Stimulated activated CD8-positive, alpha-beta memory T cell treated with anti-CD3 and anti-CD28 coated beads, Interleukin-7, amount 100 ng/mL, for 4 hours (primary cell): ENCODE measurements at places on chromosomes 4 and X.

DNA sequence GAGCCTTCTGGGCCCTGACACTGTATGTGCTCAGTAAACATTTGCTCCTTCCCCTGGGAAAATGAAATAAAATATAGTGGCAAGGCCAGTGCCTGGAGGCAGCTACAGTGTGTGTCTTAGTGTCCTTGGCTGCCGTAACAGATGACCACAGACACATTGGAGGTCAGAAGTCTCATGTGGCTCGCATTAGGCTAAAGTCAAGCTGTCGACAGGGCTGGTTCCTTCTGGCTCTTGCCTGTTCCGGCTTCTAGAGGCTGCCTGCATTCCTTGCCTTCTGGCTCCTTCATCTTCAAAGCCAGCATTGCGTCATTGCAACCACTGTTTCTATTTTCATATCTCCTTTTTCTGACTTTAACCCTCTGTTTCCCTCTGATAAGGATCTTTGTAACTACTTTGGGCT is 83.6 kb upstream of the STX18 start:
- no peak for DNase-seq

DNA sequence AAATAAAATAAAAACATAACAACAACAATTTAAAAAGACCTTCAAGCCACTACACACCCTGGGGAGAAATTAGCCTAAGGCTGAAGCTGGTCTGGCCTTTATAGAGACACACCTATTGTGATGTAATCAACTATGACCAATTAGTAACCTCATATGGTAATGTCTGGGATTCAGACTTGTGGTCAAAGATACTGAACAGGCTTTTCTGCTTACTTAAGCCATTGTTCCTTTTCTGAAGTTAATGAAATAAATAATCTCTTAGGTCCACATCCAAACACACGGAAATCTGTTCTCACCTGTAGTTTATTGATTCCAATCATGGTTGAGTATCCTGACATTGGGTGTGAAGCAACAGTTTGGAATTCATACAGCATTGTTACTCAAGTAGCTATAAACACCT is 152.5 kb downstream of the PLS3 start:
- DNase-seq = no peak

GRCh38 chr4:16227462-16227868 is 1.2 kb upstream of the TAPT1 start:
- DNase-seq = no peak

DNA sequence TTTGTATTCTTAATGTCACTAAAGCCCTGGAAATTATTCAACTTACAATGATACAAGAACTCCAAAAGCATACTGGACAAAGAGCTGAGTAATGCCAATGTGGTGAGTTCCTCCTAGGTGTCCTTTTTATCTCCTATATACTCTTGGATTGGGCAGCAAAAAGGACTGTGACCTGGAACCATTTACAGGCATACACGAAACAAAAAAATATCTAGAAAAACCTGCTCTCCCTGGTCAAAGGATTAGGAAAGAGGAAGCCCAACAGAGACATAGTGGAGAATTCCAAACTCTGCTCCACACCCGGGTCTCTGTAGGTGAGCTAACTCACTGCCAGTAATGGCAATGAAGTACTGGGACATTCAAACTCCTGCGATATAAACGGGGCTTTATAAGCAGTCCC is 25.3 kb downstream of the SULT1B1 start:
- DNase-seq = no peak

- no peak for DNase-seq
Measured at GRCh38 chr4:122705009-122705408, 27.5 kb upstream of the BBS12 start.

DNA sequence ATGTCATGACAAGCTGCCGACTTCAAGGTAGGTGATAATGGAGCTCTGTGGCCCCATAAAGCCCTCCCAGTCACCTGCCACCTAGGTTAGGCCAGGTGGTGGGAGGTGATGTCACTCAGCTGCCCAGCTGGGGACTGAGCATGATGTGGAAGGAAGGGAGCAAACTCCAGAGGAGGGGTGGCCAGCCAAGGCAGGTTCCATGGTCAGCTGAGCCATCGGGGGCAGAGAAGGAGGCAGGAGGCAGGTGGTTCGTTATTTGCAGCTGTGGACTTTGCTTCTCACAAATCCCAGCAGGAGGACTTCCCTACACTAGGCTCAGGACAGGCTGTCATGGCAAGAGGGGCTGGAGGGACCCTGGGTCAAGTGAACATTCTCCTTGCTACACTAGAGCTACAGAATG is 2.1 kb downstream of the CCDC120 start:
- no peak for DNase-seq

DNA sequence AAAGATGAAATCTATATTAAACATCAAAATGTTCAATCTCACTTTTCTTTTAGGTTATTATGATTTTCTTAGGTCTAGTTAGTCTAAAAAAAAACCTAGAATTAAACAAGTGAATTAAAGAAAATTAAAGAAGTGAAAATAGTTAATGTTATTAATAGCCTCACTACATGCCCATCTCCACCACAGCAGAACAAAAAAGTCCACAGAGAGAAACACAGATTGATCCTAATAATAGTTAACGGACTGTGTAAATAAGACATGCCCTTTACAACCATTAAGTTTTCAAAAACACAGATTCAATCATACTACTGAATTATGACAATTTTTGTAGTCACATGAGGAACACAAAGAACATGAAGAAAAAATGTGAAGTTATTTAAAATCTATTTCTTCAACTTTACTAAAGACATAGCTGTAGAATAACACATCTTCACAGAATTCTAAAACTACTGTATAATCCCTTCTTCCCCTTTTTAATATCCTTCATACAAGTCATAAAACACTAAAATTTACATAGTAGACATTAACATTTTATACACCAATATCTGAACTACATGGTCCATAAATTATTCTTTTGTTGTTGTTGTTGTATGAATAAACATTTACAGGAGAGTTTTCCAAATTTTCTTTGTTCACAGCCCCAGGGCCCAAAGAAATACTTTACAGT is 15.3 kb downstream of the HELQ start:
- DNase-seq = no peak

DNA sequence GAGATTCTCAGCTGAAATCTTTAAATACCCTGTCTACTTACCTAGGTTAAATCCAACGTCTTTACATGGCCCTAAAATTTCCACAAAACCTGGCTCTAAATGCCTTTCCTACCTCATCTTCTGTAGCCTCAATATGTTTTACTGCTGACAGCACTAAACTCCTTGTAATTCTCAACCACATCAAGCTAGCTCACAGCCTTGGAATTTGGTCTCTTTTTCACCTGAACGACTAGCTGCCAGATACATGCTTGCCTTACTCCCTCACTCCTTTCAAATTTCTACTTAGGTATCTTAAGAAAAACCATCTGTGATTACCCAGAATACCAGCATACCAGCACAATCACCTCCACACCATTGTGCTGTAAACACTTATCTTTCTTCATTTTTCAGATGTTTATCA is 635.6 kb upstream of the PCDH10 start:
- DNase-seq = no peak

GRCh38 chr4:158139086-158139485 is 33.7 kb downstream of the GASK1B start:
- DNase-seq = no peak

DNA sequence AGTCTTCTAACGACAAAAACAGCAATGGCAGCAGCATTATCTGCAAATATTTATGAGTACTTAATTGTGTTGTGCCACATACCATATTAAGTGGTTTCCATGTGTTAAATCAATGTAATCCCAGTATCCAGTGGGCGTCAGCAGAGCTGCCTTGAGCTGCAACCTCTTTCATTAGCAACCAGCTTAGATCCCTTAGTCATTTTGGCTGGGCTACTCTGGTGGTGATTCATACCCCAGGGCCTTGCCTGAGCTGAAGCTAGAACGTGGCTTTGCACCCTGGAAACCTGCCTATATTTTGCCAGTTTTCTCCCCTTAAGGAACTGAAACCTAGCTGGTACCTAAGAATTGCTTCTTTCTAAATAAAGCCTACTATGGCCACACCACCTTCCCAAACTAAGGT is 474.3 kb upstream of the FTHL17 start:
- DNase-seq = no peak

- DNase-seq = no peak
Measured at GRCh38 chr4:20248155-20248558, 3.5 kb upstream of the SLIT2 start.

DNA sequence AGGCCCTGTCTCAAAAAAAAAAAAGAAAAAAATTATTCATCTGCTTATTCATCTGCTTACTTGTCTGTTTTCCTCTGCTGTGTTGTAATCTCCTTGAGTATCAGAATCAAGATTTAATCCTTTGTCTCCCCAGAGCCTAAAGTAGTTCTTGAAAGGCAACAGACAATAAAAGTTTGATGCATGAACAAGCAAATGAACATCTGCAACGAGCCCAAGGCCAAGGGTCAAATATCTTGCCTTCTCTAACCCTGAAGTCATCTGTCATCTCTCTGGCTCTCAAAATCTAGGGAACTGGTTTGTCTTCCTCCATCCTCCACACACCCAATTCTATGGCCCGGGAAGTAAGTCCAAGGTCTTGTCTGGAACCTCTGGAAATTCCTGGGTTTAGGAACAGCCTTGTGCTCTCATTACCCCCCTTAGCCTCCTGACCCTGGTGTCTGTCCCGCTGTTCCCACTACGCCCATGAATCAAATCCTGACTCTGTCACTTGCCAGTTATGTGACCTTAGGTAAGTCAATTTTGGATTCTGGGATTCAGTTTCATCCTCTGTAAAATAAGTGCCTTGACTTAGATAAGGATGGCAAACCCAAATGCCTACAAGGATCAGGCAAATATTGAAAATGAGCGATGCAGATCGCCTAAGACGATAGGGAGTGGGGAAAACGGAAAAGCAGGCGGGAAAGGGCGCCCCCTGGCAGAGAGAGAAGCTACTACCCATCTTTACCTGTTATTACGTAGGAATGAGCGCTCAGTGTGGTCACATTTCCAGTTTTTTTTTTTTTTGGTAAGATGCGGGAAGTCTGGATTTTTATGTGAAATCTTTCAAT is 102.7 kb upstream of the DHX15 start:
- no peak for DNase-seq

DNA sequence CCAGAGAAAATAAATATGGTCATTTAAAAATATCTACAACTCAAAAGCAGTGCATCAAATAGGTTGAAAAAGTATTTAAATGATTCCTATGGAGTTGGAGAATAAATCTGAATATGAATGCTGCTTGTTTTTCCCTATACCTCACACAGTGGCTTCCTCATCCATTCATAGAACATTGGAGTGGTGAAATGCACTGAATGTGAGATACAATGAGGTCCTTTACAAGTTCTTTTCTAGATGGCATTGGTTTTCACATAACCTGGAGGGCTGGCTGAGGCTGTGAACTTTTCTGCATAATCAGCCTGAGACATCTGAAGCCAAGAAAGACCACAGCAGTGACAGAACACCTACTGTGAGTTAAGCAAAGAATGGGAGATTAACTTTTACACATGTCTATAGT is 279.1 kb upstream of the NRK start:
- DNase-seq = no peak

DNA sequence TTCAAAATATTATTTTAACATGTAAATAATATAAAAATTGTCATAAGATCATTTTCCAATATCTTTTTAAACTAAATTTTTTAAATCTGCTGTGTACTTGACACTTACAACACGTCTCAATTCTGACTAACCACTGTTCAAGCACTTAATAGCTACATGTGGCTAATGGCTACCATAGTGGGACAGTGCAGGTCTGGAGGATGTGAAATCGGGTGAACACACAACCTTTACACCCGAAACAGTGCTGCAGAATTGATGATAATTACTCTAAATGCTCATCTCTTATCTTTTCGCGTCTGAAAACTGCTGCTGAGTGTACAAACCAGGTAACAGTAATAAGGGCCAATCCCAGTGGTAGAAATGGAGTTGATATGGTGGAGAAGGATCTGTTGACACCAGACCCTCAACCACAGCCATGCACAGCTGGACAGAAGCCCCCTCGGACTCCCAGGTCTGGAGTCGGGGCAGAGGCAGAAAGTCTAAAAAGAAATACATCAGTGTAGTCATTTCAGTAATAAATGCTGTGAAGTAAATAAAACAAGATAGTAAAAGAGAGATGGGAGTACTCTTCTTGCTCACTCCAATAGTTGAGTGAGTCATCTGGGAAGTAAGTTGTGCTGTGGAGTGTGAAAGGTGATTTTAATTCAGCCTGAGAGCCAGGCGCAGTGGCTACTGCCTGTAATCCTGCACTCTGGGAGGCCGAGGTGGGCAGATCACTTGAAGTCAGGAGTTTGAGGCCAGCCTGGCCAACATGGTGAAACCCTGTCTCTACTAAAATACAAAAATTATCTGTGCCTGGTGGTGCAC is 150.0 kb downstream of the CBR4 start:
- DNase-seq = no peak

DNA sequence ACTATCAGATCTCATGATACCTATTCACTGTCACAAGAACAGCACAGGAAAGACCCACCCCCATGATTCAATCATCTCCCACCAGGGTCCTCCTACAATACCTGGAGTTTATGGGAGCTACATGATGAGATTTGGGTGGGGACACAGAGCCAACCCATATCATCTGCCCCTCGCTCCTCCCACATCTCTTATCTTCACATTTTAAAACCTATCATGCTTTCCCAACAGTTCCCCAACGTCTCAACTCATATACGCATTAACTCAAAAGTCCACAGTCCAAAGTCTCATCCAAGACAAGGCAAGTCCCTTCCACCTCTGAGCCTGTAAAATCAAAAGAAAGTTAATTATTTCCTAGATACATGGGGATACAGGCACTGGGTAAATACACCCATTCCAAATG is 1185.2 kb downstream of the PCDH7 start:
- DNase-seq = no peak

GRCh38 chrX:49176421-49177326 is 5.0 kb downstream of the PLP2 start:
- no peak for DNase-seq

DNA sequence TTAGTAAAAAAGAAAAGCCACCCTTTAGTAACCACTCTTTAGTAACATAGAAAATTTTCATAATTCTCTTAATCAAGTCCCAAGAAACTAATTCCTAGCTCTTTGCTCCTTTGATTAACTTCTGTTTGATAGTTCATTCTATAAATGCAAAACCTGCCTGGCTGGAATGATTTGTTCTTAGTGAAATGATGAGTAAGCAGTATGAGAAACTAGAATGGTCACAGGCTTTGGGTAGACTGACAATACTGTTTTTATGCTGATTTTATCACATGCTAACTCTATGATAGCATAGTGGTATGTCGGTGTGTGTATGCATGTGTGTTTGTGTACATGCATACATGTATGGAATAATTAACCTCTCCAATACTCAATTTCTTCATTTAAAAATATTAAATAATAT is 81.2 kb downstream of the SYTL5 start:
- no peak for DNase-seq

GRCh38 chr4:156252358-156252921 is 298.8 kb upstream of the CTSO start:
- no peak for DNase-seq

DNA sequence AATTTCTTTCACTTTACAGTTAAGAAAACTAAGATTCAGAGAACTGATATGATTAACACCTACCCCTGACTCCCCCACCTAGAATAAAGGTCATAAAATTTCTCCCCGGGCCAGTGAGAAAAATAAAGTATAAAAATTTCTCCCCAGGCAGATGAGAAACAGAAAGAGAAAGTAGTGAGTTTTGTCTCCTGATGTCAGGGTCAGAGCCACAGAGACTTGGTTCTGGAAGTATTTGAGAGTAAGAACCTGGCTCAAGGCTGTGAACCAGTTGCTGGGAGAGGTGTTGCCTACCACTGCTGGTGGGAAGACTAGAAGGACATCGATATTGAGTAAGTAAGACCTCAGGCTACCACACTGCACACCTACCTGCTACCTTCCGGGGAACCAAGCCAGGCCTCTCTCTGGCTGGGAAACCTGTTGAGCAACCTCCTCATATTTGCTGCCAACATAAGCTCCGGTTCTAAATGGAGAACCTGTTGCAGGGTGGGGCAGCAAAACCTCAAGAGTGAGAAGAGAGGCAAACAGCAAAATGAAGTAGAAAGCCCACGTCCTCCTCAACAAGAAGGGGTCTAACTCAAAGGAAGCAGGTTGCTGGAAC is 104.2 kb upstream of the PUDP start:
- no peak for DNase-seq
